ENCODE measurements at places on chromosomes 11 and 22.

GRCh38 chr11:67354075-67355022, 1.0 kb upstream of the POLD4 start:
- DNase-seq = peak; percentile 97

DNA sequence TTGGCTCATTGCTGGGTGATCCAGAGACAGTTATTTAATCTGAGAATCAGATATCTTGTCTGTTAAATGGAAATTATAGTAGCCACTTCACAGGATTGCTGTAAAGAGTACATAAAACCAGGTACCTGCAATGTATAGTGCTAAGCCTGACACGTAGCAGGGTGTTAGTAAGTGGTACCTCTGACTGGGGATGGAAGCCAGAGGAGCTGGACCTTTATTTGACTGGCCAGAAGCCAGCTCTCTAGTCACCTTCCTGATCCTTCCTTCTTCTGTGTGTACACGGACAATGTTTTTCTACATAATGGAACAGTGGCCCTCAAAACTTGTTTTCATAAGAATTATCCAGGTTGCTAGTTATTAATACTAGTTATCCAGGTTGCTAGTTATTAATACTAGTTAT, 25.5 kb upstream of the EHF start:
- no peak for DNase-seq

DNA sequence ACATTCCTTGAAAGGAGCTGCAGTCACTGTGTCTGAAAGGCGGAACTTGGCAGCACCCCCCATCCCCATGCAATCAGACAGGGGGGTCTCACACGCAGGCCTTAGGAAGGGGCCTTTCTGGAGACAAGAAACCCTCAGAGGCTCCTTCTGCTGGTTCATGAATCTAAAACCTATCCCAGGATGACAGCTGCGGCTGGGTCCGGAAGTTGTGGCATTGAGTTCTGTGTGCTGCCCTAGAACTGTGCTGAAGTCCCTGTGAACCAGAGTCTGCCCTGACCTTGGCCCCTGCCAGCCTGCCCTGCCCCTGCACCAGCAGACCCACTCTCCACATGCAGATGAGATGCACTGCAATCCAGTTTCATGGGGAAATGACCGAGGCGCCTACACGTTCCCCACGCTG, 268.0 kb downstream of the CTTN start:
- DNase-seq = no peak

DNA sequence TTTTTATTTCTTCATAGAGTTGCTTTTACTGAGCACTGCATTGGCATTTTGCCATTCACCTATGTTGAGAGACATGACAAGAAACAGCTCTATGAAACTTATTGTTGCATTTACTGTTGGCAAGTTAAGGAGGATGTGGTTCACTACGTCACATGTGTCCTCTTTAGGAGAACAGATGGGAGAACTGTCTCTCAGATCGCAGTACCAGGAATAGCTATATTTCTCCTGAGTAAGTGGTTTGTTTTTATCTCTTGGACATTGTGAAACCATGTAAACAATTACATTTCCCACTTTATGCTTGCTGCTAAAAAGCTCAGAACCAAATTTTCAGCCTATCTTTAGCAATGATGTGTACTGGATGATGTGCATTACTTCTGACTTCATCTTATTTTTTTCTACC, 34.8 kb upstream of the PSMA1 start:
- DNase-seq = no peak

DNA sequence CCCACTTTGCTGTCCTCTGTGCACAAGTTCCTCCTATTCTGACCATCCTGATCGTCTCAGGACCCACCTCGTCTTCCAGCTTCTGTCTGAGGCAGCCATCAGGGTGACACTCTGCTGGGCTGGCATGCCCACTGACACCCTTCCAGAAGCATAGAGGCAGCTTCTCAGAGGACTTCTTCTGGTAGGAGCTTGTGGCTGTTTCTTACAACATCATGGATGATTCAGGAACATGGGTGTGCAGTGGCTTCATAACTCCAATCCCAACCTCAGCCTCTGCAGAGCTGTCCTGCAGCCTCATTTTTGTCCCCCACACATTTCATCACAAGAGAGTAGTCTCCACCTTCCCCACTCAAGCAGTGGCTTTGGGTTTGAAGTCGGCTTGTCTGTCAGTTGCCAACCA, 20.9 kb upstream of the CTR9 start:
- peak; percentile 64 for DNase-seq

DNA sequence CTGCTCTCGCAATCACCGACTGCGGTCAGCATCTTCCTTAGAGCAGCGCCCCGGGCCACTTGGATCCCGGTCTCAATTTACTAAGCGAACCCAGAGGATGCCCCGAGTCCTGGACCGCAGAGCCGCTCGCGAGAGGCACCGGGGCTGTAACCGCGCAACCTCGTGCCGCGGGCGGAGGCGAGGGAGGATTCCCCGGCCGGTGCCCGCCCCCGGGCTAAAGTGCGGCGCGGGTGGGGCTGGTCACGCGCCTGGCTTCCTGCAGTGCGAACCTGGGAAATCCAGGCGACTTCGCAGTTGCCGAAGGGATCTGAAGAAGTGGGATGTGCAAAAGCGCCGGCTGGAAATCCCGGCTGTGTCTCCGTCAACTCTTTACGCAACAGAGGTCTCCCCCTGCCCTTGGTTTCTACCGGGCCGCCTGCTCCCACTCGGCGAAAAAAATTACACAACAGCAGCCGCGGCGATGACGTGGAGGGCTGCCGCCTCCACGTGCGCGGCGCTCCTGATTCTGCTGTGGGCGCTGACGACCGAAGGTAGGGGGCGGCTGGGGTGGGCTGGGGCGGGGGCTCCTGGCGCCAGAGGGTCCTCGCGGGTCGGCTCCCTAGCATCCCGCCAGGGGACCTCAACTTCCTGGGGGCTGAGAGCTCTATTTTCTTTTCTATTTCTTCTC, at the start of gene NCR3LG1:
NCR3LG1 (plus strand) TSS at position 291 of the 667 bp plus-strand sequence; CDS start at position 461, 170 bp downstream.
- peak; percentile 81 for DNase-seq

DNA sequence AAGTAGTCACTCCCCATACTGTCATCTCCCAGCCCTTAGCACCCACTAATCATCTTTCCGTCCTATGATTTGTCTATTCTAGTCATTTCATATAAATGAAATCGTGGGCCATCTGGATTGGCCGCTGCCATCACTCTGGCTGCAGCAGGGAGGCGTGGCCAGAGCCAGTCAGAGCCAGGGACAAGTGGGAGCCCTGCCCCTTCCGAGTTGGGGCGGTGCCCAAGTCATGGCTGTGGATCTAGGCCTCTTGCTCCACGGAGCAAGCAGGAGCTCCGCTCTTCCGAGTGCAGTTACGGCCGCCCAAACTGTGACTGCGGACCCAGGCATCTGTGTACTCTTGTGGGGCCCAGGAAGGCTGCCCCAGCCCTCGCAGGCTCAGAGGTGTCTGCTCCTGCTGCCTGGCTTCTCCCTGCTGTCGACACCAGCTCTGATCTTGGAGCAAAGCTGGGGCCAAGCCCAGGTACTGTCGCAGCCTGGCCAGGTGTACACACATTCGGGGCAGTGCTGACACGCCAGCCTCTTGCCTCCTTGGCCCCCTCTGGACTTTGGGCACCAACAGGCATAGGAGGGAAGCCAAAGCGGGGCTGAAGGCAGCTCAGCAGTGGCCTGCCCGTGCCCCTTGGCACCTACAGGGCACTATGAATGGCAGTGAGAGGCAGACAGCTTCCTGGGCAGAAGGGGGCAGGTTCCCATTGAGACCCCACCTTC, 8.4 kb downstream of the MRPL48 start:
- no peak for DNase-seq

- DNase-seq = no peak
These were observed 52.5 kb upstream of the TTC12 start for GRCh38 chr11:113261709-113262475.

DNA sequence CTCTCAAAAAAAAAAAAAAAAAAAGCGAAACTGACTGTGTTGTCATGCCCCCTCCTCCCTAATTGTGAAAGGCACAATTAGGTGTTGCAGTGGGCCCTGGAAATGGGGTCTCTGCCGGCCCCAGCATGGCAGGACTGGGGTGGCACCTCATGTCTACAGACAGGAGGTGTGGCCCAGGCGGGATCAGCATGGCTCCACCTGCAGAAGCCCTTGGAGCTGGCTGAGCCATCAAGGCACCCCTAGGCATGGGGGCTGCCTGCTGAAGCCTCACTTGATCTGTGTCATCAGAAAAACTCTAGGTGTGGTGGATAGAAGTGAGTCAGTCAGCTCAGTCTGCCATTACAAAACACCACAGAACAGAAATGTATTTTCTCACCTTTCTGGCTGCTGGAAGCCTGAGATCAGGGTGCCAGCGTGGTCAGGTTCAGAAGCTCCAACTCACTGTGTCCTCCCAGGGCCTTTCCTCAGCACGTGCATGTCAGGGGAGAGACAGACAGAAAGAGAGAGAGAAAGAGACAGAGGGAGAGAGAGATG, 10.1 kb upstream of the B4GALNT4 start:
- DNase-seq = no peak

DNA sequence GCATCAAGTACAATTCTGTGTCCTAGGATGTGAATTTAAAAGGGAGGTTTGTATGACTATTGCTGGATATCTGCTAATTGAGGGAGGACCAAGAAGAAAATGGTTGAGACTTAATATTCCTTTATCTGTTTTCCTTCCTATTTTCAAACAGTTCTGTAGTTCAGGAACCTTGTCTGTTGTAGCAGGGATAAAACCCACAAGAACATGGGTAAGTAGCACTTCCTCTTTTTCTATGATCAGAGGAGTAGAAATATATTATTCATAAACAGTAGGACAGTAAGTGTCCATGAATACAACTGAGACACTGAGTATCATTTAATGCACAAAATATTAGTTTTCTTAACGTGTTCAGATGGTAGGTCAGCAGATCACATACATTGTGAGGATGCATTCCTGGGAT, 7.6 kb downstream of the MS4A3 start:
- no peak for DNase-seq

- no peak for DNase-seq
These were observed 16.6 kb upstream of the AMPD3 start for GRCh38 chr11:10438458-10438857.

- DNase-seq = no peak
These were observed 663.9 kb downstream of the DLG2 start for GRCh38 chr11:84963240-84963639.

GRCh38 chr11:119369132-119369925, 12.2 kb downstream of the USP2 start:
- DNase-seq = no peak

DNA sequence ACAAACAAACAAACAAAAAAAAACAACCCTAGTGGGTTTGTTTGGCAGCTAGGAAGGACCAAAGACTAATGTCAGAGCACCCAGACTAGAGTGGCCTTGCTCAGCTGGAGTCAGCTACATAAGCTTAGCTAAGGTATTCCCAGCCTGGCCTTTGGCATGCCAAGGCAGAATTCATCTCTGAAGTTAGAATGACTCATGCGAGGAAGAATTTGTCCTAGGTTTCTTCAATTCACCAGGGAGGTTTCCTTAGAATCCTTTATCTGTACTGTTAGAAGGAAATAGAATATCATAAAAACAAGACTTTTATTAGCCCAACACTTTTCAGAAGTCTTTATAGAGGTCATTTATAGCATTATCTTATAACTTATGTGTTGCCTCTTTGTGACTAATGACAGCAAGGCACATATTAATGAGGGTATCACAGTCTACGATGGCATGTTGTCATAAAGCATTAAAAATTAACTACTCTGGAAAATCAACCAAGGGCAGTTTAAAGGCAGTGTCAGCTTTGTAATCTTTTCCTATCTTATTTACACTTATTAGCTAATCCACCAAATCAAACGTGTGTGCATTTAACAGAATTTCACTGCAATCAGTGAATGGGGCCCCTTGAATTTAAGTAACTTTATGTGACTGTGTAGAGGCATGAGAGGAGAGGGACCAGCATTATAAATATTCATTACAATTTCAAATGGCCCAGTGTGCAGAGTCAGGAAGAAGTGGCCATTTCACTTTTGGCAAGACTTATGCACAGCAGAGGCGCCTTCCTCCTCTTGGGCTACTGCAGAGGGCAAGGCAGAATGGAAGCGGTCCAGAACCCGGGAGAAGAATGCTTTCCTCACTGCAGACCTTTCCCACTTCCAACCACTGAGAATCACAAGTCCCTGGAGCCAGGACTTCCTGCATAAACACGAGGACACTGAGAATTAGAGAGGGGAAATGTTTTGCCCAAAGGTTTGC, 36.3 kb downstream of the SLC5A1 start:
- DNase-seq = no peak

- no peak for DNase-seq
These were observed 21.3 kb downstream of the CASP12 start for GRCh38 chr11:104876861-104877431.

DNA sequence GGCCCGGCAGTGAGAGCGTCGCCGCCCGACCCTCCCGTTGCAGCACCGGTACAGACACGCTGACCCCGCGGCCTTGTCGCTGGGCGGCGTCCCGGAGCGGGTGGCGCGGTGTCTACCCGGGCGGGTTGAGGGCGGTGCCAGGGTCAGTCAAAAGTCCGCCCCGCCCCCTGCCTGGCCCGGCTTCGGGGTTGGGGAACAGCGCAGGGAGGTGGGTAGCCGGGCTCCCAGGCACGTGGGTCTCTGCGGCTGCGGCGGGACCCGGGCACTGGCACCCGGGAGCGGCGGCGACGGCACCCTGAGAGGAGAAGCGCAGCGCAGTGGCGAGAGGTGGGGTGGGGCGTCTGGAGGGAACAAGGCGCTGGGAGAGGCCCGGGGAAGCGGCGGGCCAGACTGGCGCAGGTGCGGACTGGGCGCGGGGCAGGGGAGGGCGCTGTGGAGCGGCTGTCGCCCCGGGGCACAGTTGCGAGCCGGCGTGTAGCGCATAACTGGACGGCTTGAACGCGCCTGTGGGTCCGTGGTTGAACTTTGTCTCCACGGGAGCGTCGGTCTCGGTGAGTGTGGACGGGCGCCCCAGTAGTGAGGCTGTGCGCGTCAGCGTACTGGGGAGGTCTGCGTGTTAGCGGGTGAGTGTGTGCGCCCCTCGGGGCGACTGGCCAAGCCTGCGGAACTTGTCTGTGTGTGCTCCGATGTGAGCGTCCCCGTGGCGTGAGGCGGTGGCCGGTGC, at the start of gene P2RY2:
P2RY2 (plus strand) TSS at position 176 of the 724 bp plus-strand sequence. CDS start 15,879 bp downstream, outside the sequence.
- peak; percentile 84 for DNase-seq

GRCh38 chr22:22941831-22942510, 54.4 kb downstream of the IGLL5 start:
- peak; percentile 58 for DNase-seq

GRCh38 chr11:126782810-126783209, 217.8 kb downstream of the KIRREL3 start:
- DNase-seq = no peak

- no peak for DNase-seq
These were observed 16.0 kb downstream of the PIM3 start for GRCh38 chr22:49976439-49977175.

- no peak for DNase-seq
These were observed 2.8 kb downstream of the SLC7A4 start for GRCh38 chr22:21029486-21030025.

- DNase-seq = no peak
These were observed 876.3 kb downstream of the FAM181B start for GRCh38 chr11:81857386-81857785.

GRCh38 chr11:58927393-58928106, 11.7 kb upstream of the GLYATL1 start:
- no peak for DNase-seq

DNA sequence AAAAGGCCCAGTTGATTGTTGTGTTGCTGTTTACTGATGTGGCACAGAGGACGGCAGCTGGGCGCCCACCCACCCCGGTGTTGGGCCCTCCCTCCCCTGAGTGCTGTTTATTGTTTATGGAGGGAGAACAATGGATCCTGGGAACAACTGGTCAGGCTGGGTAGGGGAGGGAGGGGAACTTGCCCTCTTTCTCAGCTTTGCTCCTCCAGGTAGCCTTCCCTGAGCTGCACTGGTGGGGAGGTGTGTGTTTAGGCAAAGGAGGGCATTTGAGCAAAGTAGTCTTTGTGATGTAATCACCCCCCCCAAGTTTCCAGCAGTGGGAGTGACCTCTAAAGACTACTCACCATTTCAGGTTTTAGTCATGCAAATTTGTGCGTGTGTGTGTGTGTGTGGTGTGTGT, 1035.3 kb downstream of the NTM start:
- no peak for DNase-seq

- no peak for DNase-seq
These were observed 110.8 kb downstream of the UVRAG start for GRCh38 chr11:75925785-75926164.
